ENCODE measurements at places on chromosomes 7 and 10.

DNA sequence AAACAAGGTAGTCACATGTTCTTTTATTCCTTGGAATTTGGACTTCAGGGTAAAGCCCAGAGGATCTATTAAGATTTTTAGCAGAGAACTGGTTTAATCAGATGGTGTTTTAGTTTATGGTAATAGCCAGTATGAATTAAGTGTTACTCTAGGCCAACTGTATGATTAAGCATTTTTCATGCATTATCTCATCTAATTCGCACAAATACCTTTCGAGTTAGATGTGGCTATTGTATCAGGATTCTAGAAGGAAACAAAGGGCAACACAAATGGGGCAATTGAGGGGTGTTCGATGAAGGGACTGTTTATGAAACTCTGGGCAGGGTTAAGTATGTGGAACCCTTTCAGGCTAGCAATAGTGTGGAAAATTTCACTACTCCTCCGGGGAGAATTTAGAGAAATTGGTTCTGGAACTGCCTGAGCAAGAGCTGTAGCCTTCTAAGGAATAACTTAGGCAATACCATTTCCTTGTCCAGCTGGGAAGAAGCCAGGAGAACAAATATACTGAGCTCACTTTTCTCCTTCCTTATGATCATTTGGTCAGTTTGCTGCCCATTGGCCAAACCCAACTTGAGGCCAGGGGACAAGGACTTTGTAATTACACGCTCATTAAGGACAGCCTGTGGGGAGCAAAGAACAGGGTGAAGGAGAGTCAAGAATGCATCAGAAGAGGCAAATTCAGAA lies 319.0 kb upstream of the FZD1 start:
- DNase-seq: no peak

DNA sequence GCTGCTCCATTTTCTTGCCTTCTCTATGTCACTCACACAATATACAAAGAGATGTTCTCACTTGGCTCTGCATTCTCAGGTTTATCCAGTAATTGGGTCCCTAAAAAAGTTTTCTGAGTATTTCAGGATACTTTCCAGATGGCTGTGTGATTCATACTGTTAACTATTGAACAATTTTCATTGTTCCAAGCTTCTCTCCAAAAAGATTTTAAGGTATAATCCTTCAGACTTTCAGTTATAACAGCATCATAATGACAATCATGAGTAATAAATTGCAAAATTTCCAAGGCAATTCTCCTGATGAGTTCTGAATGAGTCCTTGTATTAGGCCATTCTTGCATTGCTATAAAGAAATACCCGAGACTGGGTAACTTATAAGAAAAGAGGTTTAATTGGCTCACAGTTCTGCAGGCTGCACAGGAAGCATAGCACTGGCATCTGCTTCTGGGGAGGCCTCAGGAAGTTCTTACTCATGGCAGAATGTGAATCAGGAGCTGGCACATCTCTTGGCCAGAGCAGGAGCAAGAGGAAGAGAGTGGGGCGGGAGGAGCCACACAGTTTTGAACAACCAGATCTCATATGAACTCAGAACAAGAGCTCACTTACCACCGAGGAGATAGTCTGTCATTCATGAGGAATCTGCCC lies 148.1 kb downstream of the SLC16A9 start:
- DNase-seq: no peak

GRCh38 chr10:80203835-80204676 lies 1.3 kb downstream of the ANXA11 start:
- no peak for DNase-seq

- DNase-seq: peak; percentile 43
These were observed 309.1 kb downstream of the MDFIC start for GRCh38 chr7:115230882-115231571.

DNA sequence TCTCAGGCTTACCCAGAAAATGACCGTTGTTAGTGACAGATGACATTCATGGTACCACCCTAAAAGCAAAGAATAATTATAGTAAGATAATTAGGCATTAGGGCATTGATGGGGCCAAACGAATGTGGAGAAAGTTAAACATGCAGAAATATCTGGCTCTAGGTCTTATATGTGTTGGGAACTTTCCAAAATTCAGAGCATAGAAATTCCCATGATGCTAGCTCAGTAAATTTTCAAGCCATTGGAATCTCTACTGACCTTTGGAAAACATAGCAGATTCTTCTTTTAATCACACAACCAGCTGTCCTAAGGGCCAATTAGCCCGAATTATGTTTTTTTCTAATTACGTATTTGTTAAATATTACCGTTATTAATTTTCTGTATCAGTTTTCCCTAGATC lies 136.1 kb downstream of the CREB5 start:
- no peak for DNase-seq

GRCh38 chr10:88293651-88294230 lies 289.4 kb downstream of the RNLS start:
- no peak for DNase-seq

DNA sequence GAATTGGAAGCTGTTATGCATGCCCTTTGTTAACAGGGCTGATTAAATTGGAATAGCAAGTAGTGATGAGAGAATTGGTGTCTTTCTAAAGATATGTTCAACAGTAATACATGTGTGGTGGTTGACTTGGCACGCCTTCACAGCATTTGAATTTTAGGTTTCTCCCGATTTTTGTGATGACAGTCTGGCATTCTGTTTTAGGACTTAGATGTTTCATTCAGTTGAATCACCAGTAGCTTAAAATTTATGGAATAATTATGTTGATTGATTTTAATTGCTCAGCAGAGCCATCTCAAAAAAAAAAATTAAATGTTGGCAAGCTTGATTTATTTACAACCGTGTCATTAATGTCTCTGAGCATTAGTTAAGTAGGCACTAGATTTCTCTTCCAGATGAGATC lies 219.7 kb downstream of the CSTF2T start:
- no peak for DNase-seq

- DNase-seq: peak; percentile 86
These were observed 241.3 kb upstream of the KMT2E start for GRCh38 chr7:104772405-104773345.
